Germinal center (tissue), 1 donor: ENCODE measurements at places on chromosomes 4 and X.

DNA sequence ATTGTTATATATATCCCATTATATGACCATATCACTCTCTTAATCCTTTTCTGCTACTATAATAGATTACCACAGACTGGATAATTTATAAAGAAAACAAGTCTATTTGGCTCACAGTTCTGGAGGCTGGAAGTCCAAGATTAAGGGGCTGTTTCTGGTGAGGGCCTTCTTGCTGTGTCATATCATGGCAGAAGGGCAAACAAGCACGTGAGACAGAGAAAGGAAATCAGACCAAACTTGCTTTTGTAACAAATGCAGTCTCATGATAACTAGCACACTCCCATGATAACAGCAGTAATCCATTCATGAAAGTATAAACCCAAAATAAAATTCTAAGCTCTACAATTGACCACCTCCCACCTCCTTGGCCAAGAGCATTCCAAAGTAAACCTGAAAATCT lies 16.3 kb upstream of the TAB3 start:
- no peak for DNase-seq

- no peak for DNase-seq
These were observed 430.4 kb downstream of the ADGRL3 start for GRCh38 chr4:61630548-61630947.

- DNase-seq = no peak
These were observed 49.6 kb downstream of the MEPE start for GRCh38 chr4:87882321-87882720.

- no peak for DNase-seq
These were observed 2.8 kb downstream of the CLCN5 start for GRCh38 chrX:49925176-49925575.

DNA sequence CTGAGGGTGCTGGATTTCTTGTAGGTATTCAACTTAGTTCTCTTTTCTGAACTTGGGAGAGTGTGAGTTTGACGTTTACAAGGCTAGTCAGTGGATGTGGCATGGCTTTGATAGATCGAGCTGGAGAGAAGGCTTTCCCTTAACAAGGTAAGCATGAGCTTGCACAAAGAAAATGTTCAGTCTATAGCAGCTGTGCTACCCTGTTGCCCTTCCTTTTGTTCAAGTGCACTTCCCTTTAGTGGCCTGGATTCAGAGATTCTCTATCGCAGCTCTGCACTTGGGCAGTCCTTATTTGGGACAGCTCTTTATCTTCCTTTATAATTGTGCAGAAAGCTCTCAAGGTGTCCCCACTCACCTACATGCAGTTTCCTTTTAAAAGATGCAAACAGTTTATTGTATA lies 198.0 kb downstream of the ARHGAP24 start:
- no peak for DNase-seq

DNA sequence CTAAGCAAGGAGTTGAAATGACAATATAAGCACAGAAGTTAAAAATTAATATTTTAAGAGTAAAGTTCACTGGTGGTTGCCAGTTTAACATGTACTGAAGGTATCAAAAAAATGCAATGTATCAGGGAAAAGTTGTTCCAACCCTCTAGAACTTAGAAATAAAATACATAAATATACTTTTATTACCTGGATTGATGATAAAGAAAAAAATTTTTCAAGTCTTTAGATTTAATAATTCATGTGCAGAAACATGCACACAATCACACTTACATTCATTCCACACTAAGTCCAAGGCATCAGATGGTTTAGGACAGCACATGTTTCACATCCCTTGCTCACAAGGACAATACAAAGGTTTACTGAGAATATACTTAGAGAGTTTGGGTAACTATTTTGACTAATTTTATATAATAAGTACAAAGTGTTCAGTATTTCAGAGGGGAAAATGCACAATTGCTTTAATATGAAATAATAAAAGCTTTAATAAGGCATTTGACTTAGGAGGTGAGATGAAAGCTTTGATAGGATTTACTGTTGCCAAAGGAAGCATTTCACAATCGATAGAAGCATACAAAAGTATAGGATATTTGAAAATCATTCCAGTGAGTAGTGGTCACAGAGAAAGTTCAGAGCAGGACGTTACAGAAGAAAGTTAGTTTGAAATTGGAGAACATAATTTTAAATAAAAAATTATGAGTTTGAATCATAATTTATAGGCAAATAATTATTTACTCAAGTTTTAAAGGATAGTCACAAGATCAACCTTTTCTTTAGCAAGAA lies 392 bp upstream of the UGT2A3 start:
- no peak for DNase-seq

DNA sequence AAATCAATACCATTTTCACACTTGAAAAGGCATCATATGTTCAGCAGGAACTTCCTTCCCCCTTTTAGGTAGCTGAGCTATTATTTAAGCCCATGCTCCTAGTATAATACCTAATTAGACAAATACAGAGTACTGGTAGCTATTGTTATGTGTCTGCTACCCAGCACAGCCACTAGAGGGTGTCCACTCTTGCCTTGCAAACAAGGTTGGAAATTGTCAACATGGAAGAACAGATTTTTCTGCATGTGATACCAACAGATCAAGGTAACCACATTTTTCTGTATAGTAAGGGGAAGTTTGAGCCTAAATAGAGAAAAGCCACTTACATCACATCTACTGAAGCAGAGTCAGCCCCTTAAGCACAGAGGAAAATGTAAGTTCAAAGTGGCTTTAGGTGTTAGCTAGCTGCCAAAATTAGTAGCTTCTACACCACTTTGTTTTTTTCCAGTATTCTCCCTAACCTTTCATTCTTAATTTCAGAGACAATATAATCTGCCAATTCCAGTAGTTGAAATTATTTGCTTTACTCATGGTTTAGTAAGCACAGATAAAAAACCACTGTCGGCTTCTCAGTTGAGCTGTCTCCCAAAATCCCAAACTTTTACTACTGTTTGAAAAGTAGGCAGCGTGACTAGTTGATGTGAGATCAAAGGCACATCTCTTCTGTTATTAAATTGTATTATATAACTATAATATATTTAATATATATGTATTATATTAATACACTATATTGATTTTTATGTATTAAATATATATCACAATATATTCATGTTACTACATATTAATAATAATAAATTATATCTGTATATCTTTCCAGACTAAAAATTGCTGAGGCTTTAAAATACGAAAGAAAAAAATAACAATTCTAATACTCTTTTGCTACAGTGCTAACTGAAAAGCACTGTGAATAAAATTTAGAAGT lies 38.2 kb downstream of the EDNRA start:
- DNase-seq = peak; percentile 25

DNA sequence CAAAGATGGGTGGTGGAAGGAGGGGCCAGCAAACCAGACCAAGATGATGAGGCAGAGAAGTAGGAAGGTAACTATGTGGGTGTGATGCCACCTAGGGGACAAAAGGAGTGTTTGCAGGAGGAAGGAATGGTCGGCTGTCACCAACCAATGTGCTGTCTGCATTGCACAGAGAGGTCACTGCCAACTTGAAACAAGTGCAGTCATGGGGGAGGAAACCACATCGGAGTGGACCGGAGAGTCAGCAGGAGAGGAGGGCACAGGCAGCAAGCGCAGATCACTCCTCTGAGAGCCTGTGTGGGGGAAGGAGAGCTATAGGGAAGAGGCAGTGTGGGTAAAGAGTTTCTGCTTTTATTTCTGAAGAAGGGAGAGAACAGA lies 38.5 kb upstream of the FGFBP2 start:
- DNase-seq = peak; percentile 77

GRCh38 chr4:129138810-129139496 lies 43.0 kb downstream of the C4orf33 start:
- DNase-seq = no peak

DNA sequence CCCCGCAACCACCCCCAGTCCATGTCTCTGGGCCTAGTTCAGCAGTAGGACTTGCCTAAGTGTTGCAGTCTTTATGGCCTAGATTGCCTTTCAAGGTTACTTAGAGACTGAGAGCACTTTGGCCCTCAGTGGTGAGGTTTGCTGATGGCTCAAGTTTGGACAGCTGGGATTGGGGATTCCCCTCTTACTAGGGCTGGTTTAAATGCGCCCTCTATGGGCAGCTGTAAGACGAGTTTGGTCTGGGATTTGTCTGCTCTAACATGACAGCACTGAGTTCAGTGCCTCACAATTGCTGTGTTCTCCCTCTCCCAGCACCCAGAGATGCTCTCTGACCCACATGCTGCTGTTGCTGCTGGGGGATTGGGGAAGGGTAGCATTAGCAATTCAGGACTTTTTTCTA lies 23.1 kb downstream of the DACH2 start:
- DNase-seq = no peak

DNA sequence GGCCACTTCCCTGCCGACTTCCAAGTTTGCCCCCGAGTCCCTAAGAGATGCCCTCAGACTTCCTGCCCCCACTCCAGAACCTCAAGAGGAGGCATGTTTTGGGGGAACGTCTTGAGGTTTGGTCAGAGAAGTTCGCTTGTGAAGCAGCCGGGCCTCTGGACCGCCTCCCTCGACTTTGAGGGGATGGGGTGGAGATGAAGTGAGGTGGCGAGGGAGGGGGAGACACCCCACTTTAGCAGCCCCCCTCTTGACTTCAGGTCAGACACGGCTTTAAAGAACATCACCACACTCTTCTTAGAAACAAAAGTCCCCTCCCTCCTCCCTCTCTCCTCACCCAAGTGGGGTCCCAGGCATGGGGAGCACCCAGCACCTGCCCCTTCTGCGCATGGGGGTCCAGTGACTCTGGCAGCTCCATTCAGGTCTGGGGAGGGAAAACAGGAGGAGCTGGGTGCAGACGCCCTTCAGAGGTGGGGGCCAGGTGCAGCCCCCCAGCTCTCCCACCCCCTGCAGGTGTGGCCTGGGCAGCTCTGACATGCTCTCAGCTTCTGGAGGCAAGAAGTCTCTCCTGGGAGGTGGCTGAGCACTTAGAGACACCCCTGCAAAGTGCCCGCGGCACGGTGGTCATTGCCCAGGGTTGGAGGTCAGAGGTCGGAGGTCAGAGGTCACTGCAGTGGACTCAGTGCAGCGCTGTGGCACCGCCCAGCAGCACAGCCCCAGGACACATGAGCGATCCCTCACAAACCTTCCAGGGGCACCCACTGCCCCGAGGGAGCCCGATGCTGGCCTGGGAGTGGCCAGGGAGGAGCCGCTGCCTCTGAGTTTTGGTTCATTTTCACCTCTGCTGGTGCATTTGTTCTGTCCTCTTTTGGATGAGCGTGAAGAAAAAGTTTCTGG lies 108.8 kb downstream of the CPZ start:
- DNase-seq = no peak

- no peak for DNase-seq
These were observed 46.2 kb downstream of the PCDH19 start for GRCh38 chrX:100363896-100364295.

- peak; percentile 75 for DNase-seq
These were observed 711 bp downstream of the PNMA6E start for GRCh38 chrX:153400146-153401132.

DNA sequence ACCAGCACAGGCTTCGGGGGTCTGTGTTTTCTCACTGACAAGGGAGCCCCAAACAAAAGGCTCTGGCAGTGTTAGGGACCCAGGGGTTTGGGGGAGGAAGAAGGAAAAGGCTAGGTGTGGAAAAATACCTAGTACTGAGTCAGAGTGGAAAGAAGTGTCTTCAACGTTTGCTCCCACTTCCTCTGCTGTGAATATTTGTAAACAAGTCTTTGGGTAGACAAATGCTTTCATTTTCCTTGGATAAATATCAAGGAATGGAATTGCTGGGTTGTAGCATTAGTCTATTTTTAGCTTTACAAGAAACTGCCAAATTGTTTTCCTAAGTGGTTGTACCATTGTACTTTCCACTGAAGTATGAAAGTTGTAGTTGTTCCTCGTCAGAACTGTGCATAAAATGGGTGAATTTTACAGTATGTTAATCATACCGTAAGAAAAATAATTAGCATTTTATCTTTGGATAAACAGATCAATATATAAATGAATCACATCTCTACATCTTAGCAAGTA lies 17.4 kb downstream of the COL4A5 start:
- DNase-seq = no peak

DNA sequence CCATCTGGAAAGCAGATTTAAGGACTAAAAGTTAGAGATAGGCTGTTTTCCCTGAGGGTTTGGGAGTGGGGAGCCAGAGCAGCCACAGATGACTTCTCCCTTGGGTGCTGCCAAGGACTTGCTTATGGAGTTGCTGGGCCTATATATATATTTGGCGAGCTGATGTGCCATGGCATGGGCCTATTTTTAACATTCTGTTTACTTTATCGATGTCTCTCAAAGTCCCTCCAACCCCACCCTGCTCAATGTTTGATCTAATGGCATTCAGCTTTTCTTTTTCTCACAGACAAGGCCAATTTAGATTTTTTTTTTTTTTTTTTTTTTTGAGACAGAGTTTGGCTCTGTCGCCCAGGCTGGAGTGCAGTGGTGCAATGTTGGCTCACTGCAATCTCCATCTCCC lies 6.1 kb upstream of the CUL4B start:
- DNase-seq = no peak

- no peak for DNase-seq
These were observed 116.2 kb upstream of the KIT start for GRCh38 chr4:54541426-54542118.

DNA sequence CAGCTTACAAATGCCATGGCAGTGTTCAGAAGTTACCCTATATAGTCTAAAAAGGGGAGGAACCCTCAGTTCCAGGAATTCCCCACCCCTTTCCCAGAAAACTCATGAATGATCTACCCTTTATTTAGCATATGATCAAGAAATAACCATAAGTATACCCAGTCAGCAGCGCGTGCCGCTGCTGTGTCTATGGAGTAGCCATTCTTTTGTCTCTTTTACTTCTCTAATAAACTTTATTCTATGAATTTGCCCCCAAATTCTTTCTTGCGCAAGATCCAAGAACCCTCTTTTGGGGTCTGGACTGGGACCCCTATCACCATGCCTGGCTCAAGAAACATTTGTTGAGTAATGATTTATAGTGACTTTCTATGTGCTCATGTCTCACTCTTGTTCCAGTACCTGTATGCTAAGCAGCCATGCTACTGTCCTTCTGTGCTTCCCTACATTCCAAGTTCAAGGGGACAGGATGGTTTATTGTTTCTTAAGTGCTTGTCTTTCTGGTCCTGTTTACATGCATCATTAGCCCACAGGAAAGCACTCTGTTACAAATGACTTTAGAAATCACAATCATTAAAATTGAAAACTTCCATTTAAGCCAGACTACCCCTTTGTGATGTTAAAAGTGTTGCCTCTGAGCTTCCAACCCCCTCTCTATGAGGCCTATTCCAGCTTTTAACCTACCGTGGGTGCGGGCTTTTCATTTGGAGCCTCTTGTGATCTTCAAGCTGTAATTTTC lies 63.4 kb upstream of the S100G start:
- DNase-seq = no peak

DNA sequence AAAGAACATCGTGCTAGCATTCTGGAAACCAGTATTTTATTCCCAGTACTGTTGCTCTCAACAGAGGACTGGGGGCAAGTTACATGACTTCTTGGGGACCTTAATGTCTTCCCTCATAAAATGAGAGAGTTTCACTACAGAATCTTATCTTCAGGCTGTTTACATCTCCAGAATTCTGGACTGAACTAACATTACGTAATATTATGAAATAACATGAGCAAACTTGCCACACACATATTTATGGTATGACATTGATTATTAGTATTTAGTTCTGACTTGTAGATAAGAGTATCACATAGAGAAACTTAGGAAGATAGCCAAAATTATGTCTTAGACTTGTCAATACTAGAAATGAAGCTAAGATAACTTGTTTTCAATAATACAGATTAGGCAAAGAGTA lies 68.0 kb downstream of the NFKB1 start:
- no peak for DNase-seq

- DNase-seq = no peak
These were observed 104.8 kb upstream of the KIT start for GRCh38 chr4:54553001-54553400.
